ENCODE measurements at places on chromosomes 1 and 21.

- no peak for DNase-seq
These were observed at the start of gene ADGRL4 for GRCh38 chr1:79006564-79006963. ADGRL4 (minus strand) TSS chr1:79006730; CDS start chr1:79006654, 76 bp downstream.

GRCh38 chr21:33899199-33899598 lies 16.4 kb downstream of the ATP5PO start:
- DNase-seq = no peak

GRCh38 chr1:116110567-116111523 lies at the start of gene MAB21L3:
MAB21L3 (plus strand) TSS chr1:116111399; CDS start chr1:116112616, 1,217 bp downstream.
- no peak for DNase-seq

DNA sequence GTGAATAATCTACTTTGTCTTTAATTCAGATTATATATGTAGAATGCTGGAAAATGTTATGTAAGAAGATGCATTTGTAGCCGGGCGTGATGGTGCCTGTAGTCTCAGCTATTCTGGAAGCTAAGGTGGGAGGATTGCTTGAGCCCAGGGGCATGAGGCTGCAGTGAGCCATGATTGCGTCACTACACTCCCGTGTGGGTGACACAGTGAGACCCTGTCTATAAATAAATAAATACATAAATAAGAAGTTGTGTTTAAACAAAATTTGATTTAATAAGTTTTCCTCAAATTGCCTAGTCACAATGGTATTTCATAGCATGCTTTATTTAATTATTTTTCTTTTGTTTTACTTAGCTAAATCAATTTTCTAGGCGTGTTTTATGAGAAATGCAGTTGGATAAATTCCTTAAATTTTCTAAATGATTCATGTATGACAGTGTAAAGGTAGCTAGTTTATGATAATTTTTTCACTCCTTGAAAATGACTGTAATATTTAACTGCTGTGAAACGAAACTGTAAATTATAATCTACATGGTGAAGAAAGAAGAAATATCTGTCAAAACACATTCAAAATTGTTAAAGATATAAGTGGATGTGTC lies 232.6 kb downstream of the SRGAP2C start:
- DNase-seq = no peak

DNA sequence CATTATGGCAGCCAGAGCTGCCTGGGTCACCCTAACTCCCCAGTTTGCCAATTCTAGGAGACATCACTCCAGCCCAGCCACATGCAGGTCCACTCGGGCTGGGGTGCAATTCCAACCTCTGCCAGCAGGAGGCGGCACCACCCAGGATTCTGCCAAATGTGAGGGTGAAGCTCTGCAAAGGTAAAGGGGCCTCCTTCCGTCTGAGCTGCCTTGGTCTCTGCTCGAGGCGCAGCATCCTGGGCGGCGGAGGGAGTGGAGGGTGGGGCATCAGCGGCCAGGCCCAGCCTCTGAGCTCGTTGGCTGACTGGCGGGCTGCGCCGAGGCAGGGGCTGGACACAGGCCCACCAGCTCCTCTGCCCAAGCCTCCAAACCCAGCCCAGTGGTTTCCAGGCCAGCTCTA lies 63.8 kb downstream of the ARHGEF16 start:
- DNase-seq = no peak
